SIG-M5 (cell line): ENCODE measurements at places on chromosomes 3 and 15.

- no peak for DNase-seq
Measured at GRCh38 chr3:58025837-58026569, 17.8 kb downstream of the FLNB start.

- no peak for DNase-seq
Measured at GRCh38 chr15:89628806-89629715, 26.2 kb downstream of the KIF7 start.

GRCh38 chr3:196063456-196063855, 18.4 kb downstream of the TFRC start:
- DNase-seq = no peak

GRCh38 chr15:49810720-49811119, 189.9 kb downstream of the DTWD1 start:
- DNase-seq = no peak

DNA sequence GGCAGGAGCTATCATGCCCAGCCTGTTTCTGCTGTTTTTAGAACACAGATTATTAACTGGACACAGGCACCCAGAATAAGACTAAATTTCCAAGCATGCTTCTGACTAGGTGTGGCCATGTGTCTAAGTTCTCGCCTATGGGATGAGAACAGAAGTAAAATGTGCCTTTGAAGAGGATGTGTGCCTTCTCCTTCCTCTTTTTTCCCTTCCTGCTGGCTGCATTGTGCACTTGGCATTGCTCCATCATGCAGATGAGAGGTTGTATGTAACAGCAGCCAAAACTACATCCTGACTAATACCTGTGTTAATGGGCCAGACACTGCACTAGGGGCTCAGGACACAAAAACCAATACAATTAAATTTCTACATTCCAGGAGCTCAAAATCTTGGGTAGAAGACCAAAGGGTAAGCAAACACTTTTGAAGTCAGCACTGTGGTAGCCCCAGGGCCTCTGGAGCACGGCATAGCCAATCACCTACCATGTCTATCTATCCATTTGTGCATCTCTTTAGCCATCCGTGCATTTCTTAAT, 40.9 kb upstream of the RNU6-1 start:
- peak; percentile 37 for DNase-seq

GRCh38 chr3:156825795-156826143, 384 bp upstream of the LEKR1 start:
- DNase-seq = no peak

- DNase-seq = no peak
Measured at GRCh38 chr3:112974178-112974517, 755 bp downstream of the CD200R1 start.

- no peak for DNase-seq
Measured at GRCh38 chr3:138946663-138947494, at the start of the genes FOXL2 and FOXL2NB. Gene FOXL2, minus strand, starts transcription at chr3:138947137. Its CDS starts 415 bp downstream, at chr3:138946722. Gene FOXL2NB, plus strand, starts transcription at chr3:138947217. Its CDS starts 148 bp downstream, at chr3:138947365.

- DNase-seq = no peak
Measured at GRCh38 chr3:185585518-185585858, 607 bp upstream of the SENP2 start.

- no peak for DNase-seq
Measured at GRCh38 chr3:127588806-127589577, 1.5 kb downstream of the TPRA1 start.

- no peak for DNase-seq
Measured at GRCh38 chr3:107441617-107442016, 64.4 kb downstream of the CCDC54 start.

DNA sequence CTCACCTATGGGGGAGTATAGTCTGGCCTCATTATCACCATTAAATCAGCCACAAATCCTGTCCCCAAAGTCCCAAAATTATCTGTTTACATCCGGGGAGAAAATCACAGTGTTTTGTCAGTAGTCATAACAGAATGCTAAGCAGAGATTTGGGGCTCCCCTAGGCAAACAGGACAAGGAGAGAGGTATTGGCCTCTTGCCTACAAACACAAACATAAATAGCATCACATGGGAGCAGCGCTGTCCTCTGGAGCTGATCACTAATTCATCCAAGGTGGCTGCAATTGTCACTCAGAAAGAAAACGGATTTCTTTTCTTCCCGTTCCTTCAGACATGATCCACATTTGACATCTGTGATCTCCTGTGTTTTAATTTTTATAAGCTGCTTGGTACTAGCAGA, 1028.1 kb downstream of the NTRK3 start:
- no peak for DNase-seq
